ENCODE measurements at places on chromosomes 12 and 14. TPM values are rescaled to one million over a fixed set of nuclear protein-coding genes. Genes with fewer than 3 reads are reported as not detected.

DNA sequence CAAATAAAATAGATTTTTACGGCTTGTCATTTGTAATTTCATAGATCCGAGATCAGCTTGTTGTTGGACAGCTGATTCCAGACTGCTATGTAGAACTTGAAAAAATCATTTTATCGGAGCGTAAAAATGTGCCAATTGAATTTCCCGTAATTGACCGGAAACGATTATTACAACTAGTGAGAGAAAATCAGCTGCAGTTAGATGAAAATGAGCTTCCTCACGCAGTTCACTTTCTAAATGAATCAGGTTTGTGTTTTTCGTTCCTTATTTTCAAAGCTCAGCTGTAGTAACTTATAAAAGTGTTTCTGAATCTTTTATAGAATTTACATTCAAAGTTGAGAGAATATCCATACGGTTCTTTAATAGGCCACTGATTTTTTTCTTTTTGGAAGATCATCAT is 89.1 kb downstream of the LRRK2 start:
- no peak for DNase-seq

DNA sequence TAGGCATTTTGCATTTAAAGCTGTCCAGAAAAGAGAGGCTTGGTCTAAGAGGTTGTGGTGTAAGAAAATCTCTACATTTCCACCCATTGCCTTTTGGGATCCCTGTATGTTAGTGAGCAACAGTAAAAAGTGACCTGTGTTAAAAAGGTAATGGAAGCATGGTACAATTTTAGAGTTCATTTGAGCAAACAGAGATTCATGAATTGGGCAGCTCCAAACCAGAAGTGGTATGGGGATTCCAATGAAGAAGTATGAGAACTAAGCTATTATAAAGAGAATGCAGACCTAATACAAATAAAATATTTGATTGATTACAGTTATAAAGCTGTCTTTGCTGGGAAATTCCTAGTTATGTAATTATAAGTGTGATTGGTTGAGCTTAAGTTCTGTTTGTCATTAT is 907.0 kb downstream of the DIO2 start:
- no peak for DNase-seq

The ACSM4 gene
- polyA plus RNA-seq = not detected

The AKAP3 gene
- polyA plus RNA-seq = 2.3 TPM

The ETFBKMT gene
- polyA plus RNA-seq = 6.0 TPM

The FOXN4 gene
- polyA plus RNA-seq = 0.82 TPM

- DNase-seq = no peak
Observed at GRCh38 chr12:87198181-87198580, 831.0 kb downstream of the C12orf50 start.

- DNase-seq = peak; percentile 73
Observed at GRCh38 chr12:55724226-55724939, 4.2 kb downstream of the RDH5 start.

DNA sequence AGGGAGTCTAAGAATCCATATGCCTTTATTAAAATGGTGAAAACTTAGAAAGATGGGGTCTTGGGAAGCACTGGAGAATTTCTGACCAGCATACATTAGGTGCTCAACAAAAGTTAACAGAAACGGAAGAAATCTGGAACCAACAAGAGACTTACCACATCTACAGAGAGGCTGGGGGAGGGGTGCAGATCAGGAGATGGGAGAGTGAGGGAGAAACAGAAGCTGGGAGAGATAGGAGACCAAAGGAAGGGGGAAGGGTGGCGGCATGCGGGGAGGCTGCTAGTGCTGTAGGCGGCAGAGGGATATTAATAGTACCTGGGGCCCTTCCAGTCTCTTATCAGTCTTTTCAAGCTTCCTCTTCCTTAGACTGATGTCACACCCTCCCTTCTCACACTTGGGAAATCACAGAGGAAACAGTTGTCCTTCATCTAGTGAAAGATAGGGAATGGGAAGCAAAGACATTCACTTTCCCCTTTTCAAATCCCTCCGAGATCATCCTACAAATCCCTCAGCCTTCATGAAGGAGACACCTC is 18.1 kb downstream of the ZBTB39 start:
- DNase-seq = no peak
